ENCODE measurements at places on chromosomes 3 and 15.

- DNase-seq: no peak
Measured at GRCh38 chr3:171286580-171287249, 173.5 kb downstream of the TNIK start.

DNA sequence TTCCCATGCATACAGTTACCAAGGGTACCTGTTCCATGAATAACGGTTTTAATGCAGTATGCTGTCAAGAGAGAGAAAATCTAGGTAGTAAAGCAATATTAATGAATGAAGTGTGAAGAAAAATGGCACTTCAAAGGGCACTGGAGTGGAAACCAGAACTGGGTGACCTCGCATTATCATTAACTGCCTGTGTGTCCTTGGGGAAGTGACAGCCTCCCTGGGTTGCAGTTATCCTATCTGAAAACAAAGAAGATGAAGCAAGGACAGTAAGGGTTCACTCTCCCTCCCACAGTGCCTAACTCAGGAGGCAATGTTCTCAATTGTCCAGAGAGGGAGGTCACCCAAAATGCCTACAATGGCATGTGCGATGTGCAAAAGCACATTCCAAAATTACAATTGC is 15.1 kb downstream of the MTHFS start:
- DNase-seq: no peak

- no peak for DNase-seq
Measured at GRCh38 chr3:66593978-66594377, 93.2 kb upstream of the LRIG1 start.

- DNase-seq: no peak
Measured at GRCh38 chr15:92040350-92040749, 186.8 kb downstream of the SLCO3A1 start.

- no peak for DNase-seq
Measured at GRCh38 chr3:103624271-103624670, 1189.5 kb downstream of the ZPLD1 start.

GRCh38 chr3:169475576-169475975 is 187.9 kb downstream of the MECOM start:
- DNase-seq: no peak

DNA sequence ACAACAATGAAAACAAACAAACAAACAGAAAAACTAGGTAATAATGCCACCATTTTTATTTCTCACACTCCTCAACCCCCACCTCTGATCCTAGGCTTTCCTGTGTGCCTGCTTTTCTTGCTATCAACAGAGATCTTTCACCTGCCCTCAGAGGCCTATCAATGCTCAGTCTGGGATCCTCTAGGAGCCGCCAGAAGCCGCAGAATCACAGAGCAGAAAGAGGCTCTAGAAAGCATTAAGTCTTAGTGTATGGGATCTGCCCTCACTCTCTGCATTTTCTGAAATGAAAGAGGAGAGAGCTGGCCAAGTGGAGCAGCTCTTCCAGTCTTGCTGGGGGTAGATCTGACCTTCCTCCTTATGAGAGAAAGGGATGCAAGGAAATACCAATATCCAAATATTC is 306.8 kb downstream of the TUSC7 start:
- DNase-seq: no peak

- DNase-seq: no peak
Measured at GRCh38 chr3:168054447-168054846, 41.3 kb downstream of the GOLIM4 start.

DNA sequence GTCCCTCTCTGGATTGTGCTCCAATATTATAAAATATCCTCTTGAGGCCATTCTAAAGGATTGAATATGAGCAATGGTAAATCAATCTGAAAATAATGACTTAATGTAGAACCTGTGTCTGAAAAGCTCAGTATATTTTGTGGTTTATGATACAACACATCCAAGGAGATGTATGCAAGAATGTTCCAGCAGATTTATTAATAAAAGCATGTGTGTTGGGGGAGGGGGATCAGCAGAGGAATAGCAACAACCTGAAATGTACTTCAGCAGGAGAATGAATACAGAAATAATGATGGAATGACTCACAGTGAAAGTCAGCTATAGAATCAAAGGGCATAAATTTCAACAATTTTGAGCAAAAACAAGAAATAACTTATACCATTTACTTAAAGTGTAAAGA is 56.7 kb upstream of the NUDT16 start:
- DNase-seq: no peak

- no peak for DNase-seq
Measured at GRCh38 chr3:188949996-188950395, 221.8 kb upstream of the TPRG1 start.

DNA sequence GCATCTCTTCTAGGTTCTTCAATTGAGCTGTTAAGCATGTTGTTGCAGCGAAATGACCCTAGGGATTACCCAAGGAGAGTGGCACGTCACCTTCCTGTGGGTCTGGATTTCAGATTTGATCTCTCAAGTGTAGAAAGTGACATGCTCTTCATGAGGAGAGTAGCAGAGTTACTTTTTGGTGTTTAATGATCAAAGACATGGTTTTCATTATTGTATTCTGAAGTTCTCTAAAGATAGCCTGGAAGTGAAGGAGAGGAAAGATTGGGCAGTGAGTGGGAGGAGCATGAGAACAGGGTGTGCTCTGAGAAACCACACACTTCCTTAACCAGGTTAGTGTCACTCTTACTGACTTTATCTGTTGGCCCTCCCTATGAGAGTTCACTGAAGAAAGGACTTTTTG is 153.6 kb downstream of the AKAP13 start:
- DNase-seq: no peak

DNA sequence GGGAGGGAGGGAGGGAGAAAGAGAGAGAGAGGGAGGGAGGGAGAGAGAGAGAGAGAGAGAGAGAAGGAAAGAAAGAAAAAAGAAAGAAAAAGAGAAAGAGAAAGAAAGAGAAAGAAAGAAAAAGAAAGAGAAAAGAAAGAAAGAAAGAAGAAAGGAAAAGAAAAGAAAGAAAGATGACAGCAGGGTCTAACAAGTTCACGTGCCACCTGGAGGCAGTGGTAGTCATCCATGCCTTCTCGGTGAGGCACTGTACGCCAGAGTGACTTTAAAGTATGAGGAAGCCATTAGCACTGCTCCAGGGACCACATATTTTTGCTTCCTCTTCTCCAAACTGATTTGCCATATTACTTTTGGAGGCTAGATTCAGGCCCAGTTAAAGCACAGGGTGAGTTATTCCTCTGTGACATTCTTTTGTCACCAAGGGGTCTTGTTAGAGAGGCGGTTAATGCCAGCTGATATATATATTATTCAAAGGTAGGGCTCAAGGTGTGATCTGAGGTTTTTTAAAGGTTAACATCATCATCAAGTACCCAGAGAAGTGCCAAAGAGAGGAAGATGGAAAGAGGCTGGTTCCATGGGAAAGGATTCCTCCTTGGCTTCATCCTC is at the start of gene HTR3D:
TSS of gene HTR3D (plus strand) at position 556 of the 606 bp plus-strand sequence. CDS start at position 556, 0 bp downstream.
- no peak for DNase-seq

GRCh38 chr3:176879710-176880109 is 317.6 kb downstream of the TBL1XR1 start:
- no peak for DNase-seq

DNA sequence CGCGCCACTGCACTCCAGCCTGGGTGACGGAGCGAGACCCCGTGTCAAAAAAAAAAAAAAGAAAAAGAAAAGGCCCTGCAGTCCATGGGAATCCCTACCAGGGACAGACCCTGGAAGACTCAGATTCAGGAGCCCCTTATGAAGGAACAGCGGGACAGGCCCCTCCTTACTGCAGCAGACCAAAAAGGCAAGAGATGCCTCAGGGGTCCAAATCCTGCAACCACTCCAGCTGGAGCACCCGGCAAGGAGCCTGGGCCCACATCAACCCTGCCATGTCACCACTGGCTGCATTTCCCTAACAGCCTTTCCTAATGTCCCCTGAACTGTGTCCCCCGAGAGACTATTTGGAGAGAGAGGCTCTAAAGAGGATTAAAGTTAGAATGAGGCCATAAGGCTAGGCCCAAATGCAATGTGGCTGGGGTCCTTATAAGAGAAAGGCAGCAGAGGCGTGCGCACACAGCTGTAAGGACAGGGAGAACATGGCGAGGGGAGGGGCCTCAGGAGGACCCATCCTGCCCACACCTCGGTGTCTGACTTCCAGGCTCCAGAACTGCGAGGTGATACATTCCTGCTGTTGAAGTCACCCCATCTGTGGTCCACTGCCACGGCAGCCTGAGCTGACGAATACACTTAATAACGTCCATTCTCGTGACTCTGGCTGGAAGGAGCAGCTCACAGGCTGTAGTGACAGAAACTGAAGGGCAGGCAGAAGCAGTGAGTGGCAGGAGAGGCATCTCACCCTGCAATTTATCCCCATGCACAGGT is 78.1 kb downstream of the ATP10A start:
- DNase-seq: no peak

DNA sequence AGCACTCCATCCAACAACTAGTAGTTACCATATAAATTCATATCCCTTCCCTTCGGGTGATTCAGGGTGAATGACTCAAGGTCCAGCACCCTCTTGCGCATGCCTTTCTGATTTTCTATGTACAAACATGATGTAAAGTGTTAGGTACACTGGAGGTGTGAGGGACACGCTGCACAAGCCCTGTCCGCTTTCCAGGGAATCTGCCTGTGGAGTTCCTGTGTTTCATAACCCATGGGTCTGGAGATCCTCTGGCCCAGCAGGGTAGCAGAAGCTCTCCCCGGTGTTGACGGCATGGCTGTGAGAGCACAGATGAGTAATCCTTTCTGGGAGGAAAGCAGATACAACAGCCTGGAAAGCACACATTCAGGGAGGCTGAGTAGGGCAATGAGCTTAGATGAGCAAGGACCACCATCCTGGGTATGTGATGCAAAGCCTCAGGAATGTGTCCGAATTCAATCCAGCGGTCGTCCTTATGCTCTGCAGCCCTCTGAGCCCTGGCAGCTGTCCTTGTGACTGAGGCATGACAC is 142.9 kb upstream of the TP63 start:
- DNase-seq: no peak

GRCh38 chr3:107950417-107950816 is 140.4 kb downstream of the CD47 start:
- DNase-seq: no peak

GRCh38 chr3:17709236-17709810 is 33.1 kb downstream of the TBC1D5 start:
- DNase-seq: no peak

GRCh38 chr3:30586806-30587486 is 19.5 kb upstream of the TGFBR2 start:
- DNase-seq: no peak

DNA sequence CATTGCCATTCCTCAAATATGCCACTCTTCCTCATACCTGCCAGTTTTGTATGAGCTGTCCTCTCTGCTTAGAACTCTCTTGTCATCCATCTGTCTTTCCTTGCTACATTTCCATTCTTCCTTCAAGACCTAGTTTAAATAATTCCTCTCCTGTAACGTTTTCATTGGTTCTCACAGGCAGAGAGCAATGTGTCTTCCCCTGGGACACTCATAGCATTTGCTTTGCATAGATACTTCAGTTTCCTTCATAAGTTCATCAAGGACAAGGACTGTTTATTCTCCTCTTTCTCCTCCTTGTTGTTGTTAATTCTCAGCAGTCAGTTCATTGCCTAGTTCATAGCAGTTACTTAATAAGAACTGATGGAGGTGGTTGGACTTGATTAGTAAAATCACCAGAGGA is 10.5 kb downstream of the NR2C2 start:
- DNase-seq: no peak

GRCh38 chr3:102180280-102180931 is 254.4 kb upstream of the ZPLD1 start:
- DNase-seq: no peak

DNA sequence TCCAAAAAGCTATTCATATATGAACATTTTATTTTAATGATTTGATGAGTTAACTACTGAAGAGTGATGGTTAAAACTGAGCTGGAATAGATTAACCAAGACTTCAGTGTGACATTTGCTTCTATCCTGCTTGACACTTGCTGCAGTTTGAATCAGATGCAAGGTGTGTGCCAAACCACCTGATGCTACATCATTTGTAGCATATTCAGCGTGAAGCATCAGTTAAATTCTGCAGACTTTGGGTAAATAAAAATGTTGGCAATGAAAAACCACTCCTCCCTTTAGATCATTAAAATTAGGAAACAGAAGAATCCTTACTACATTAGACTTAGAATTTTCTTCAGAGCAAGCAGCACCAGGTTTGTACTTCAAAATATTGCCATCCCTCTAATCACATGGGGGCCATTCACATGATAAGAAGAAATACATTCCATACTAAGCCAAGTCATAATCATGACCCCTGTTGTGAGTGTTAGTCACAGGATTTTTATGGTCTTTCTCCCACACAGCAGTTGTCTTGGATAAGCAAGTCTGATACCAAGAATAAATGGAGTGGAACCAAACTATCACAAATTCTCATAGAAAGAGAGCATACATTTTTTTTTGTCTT is 160.7 kb upstream of the TNIK start:
- no peak for DNase-seq

DNA sequence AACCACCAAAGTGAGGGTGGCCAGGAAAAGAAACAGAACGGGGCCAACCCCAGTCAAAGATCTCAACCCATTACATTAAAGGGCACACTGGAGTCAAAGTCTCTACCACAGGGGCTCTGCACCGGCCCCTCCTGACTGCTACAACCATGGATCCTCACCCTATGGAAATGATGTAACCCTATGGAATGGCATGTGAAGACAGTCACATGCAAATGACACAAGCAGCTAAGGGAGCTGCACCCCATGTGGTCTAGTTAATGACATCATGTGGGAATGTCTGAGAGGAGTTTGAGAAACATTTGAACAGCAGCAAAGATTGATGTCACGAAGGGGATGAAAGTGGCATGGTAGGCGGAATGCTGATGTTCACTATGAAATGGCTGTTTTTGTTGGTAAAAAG is 298.2 kb upstream of the SLCO3A1 start:
- DNase-seq: no peak

DNA sequence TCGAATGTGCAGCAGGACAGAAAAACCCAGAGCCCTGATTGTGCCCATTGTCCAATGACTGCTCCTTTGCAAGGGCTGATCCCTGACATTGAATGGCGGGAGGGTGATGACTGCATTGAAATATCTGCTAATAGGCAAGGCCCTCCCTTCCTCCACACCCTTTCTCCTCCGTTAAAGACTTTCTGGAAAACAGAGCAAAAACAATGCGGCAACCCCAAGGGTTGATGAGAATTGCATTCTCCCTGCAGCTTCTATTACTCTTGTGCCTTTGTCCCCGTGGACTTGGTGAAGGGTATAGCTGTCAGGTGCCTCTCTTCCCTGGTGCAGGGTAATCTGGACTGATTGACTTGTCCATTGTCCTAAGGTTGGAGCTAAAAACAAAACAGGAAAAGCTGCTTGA is 71.8 kb downstream of the THSD4 start:
- no peak for DNase-seq

DNA sequence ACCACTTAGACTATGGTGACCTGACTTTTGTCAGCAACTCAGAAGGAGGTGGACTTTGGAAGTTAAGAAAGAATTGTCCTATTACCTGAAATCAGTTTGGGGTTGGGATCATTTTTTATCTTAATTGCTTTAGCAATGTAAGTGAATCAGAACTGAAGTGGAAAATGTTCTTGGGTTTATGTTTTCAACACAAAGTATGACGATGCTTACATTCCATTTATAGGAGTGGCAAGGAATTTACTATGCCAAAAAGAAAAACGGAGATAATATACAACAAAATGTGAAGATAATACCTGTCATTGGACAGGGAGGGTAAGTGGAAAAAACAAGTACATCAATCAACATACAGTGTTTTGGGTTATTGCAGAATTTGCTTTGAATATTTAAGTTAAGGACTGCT is 116.1 kb downstream of the PDE8A start:
- DNase-seq: no peak

GRCh38 chr15:90953947-90954711 is 555 bp upstream of the RCCD1 start:
- no peak for DNase-seq
